Vein endothelial cell (primary cell): ENCODE measurements at places on chromosomes 5 and 9. TPM values are rescaled to one million over a fixed set of nuclear protein-coding genes. Genes with fewer than 3 reads are reported as not detected.

EDIL3 gene
- 2.9 and 3.5 TPM in 2 replicates for total RNA-seq

EPB41L4A gene
- 29.1 and 42.1 TPM in 2 replicates for total RNA-seq

LRRC19 gene
- total RNA-seq, result not detected in 2 replicates

CAMK4 gene
- 0.10 and 0.98 TPM in 2 replicates for total RNA-seq

GCNT1 gene
- total RNA-seq, result 3.9 and 6.9 TPM in 2 replicates

PSD2 gene
- not detected in 2 replicates for total RNA-seq

PJA2 gene
- total RNA-seq, result 76.8 and 85.1 TPM in 2 replicates
